ENCODE measurements at places on chromosomes 4 and X.

DNA sequence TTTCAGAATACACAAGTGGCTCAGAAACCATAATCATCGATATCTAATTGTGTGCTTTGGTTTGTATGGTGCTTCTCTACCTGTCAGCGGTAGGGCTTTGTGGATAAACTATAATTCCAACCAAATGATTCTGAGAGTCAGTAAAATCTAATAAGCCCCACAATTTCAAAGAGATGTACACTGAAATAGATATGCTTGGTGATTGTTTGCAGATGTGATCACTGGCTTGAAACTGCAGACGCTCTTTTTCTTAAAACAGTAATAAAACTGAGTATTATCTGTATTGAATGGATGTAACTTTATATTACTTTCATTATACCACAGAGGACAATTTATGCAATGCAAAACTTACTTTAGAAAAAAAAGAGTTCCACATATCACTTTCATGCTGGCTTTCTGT, 198.8 kb upstream of the ANXA10 start:
- DNase-seq: no peak

DNA sequence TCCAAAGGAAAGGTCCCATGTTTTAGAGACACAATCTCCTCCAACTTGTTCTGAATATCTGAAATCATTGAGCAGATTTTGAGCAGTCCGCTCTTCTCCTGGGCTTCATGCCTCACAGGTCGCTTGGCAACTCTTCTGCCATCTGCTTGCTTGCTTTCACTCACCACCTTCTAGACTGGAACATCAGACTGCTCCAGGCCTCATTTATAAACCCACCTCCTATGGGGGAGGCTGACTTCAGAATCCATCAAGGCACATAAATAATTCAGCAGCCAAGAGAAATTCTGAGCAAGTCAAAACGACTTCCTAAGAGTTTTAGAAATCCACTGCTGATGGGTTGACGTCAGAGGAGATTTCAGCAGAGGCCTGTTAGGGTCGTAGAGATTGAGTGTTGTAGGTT, 64.1 kb downstream of the FAM184B start:
- DNase-seq: no peak

DNA sequence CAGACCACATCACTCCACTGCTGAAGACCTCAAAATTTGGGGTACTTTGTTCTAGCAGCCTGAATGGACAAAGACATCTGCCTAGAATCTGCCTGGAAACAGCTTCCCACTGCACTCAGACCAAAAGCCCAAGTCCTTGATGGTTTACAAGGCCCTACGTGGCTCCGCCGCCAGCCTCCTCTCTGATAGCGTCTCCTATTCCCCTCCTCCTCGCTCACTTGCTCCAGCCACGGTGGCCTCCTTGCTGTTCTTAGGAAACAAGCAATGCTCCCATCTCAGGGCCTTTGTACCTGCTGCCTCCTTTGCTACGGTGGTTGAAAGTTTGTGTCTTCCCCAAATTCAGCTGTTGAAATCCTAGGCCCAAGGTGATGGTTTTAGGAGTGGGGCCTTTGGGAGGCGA, 34.7 kb upstream of the SORCS2 start:
- DNase-seq: peak; percentile 46

DNA sequence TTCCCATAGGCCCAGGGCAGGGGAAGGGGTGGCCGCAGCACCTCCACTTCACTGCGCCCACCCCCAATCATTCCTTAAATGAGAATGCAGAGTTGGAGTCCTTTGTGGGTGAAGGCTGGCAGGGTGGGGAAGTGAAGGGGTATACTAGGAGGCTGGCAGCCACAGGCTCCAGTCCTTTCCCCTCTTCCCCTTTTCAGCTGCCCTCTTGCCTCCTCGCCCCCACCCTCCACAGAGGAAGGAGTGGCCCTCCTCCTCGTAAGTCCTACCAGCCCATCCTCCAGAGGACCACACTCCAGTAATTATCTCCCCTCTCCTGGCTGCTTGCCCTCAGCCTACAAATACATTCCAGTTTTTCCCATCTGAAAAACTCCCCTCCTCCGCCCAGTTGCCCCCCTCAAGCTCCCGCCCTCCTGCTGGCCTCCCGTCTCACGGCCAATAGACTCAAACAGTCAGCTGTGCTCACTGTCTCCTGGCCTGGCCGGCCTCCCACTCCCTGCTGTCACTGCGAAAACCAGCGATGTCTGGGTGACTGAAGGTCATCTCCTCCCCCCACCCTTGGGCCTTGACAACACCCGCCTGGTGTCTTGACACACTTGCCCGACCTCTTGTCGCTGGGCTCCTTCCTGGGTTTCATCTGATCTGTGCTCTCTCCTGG, 38.8 kb downstream of the EFNB1 start:
- DNase-seq: no peak

DNA sequence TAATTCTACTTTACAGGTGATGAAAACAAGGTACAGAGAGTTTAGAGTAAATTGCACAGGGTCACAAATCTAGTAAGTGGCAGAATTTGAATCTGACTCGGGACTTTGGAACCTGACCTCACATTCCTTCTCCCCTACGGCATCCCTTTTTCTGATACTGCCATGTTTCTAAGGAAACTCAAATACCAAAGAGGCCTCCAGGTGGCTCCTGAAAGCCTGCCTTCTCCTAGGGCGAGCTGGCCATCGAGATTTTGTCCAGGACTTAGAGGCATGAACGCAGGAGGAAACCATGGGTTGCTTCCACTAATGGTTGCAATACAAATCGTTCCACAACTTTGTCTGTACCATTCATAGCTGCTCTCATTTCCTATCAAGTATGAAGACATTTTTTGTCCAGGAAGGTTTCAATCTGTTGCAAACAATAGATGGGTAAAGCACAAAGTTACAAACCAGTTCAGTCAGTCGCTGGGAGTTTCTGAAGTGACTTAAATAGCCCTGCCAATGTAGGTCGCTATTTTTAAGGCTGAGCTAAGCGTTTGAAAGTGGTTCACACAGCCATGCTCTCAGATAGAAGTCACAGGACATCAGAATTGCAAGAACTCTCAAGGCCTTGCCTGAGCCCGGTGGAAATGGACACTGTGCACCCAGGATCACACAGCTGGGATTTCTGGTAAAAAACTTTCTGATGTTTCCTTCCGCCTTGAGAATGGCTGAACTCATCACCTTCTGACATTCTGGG, 296.6 kb upstream of the PRPS2 start:
- DNase-seq: no peak

DNA sequence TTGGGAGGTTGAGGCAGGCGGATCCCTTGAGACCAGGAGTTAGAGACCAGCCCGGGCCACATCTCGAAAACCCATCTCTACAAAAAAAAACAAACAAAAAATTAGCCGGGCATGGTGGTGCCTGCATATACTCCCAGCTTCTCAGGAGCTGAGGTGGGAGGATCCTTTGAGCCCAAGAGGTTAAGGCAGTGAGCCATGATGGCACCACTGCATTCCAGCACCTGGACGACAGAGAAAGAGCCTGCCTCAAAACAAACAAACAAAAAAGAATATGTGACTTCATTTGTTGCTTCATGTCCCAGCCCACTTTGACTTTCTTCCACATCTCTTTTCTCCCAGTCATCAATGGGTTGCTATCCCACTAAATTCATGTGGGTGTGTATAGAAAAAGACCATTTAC, 79.7 kb downstream of the BCOR start:
- DNase-seq: no peak

DNA sequence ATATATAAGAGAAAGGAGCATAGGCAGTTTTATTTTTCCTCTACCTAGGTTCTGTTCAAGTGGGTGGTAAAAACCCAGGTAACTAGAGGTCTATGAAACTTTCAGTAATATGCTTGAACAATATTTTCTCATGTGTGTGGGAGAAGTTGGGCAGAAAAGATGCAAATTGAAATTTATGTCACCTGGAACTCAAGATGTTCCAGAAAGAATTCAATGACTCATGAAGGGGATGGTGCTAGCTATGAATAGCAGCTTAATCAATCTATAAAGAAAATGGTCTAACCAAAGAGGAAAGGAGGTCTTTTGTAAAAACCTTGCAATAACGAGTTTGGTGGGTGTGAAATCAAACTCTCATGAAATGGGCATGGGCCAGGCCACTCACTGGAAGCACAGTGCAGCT, 263.8 kb downstream of the INPP4B start:
- no peak for DNase-seq

GRCh38 chr4:15756361-15756861, 21.7 kb upstream of the CD38 start:
- DNase-seq: peak; percentile 87

- DNase-seq: no peak
Observed at GRCh38 chrX:153700376-153700945, 12.7 kb downstream of the SLC6A8 start.

DNA sequence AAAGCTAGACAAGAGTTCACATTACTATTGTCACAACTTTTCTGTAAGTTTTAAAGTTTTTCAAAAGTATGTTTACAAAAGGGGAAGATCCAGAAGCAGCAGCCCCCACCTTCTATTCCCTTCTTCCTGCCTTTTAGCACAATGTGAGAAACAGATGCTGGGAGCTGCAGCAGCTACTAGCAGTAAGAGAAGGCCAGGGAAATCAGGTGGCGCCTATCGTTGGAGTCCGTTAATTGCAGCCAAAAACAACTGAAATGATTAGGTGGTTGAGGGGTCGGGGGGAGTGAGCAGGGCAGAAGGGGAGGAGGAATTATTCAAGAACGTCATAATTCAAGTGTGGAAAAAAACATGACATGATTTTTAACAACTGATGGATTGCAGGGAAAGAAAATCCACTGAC, 27.4 kb downstream of the FRYL start:
- no peak for DNase-seq

- no peak for DNase-seq
Observed at GRCh38 chrX:15405846-15406245, 21.6 kb upstream of the VEGFD start.

GRCh38 chr4:75545526-75545925, 10.3 kb upstream of the ODAPH start:
- no peak for DNase-seq

DNA sequence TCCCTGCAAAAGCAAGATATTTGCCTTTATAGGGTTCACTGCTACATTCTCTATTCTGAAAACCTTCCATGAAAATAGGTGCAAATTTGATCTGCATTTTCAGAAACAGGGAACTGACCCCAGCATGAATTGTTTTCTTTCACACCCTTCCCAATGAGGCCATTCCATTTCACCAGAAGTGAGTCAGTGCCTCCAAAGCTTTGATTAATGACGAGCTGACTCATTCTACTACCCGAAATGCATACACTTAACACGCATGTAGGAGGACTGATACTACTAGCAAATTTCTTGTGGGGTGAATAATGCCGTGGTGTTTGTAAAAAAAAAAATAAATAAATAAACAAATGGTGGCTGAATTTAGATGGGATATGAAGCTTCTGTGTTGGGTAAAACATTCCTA, 146.9 kb upstream of the FGF13 start:
- DNase-seq: no peak

- no peak for DNase-seq
Observed at GRCh38 chr4:81237791-81238190, 22.8 kb upstream of the PRKG2 start.

GRCh38 chrX:153474718-153475117, 4.3 kb upstream of the HAUS7 start:
- DNase-seq: no peak

DNA sequence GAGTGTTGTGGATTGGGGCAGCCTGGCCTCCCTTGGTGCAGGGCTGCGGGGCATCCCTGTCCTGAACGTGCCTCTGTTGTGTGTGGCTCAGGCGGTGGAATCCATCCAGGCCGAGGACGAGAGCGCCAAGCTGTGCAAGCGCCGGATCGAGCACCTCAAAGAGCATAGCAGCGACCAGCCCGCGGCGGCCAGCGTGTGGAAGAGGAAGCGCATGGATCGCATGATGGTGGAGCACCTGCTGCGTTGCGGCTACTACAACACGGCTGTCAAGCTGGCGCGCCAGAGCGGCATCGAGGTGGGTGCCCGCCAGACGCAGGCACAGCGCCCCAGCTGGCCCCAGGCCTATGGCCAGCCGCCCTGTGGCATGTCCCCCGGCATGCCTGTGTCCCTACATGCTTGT, 25.6 kb downstream of the MAEA start:
- no peak for DNase-seq

GRCh38 chrX:47200385-47201150, 6.9 kb downstream of the UBA1 start:
- no peak for DNase-seq

DNA sequence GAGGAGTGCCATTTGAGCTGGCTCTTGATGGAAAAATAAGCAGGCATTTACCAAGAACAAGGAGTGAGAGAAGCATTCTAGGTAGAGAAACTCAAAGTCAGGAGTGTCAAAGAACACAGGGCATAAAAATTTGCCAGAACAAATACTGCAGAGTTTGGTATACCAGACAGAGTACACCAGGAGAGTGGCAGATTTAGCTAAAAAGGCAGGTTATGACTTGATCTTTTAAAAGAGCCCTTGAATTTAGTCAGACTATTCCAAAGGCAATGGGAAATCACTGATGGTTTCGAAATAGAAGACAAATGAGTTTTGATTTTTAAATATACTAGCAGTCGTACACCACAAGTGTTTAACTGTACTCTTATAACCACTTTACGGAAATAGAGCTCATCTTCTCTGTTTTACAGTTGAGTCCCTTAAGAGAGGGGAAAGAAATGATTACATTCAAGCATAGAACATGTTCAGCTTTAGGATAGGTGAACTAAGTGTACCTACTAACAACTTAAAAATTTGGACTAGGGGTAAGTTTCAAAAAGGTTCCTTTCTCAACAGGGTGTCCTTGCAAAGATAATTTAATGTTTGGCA, 10.2 kb downstream of the UBE2D3 start:
- DNase-seq: no peak

DNA sequence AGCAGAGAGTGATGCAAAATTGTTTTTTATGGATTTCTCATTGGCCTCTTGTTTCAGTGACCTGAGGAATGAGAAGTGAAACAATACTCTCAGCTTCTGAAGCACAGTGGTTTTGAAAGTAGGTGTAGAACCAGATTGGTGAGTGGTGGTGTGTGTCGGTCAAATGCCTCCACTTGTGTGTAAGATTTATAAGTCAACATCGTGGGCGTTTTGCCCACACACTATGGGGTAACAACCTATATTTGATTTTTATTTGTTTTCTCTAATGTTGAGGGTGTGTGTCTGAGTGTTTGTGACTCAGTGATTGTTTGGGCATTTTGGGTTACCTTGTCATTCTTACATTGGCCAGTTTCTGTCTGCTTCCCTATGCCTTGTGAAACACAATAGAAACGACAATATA, 23.3 kb downstream of the ADGRL3 start:
- DNase-seq: no peak

- no peak for DNase-seq
Observed at GRCh38 chr4:25953740-25954139, 39.7 kb downstream of the SMIM20 start.

DNA sequence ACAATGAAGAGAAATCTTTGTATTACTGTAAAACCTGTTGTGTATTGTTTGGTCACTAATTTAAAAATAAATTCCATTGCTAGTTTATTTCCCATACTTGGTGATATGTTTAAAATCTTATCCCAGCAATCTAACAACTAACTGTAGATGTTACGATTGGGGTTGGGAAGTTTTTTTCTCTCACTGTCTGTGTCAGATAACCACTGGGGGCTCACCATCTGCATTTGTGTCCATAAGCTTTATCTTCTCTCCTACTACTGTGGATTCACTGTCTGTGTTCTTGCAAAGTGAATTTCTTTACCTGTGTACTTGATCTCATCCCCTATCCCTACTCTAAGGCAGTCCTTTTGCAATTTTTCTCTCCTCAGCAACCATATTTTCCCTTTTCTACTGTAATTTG, 81.3 kb downstream of the STIM2 start:
- DNase-seq: no peak

GRCh38 chr4:94673961-94674360, 83.8 kb upstream of the BMPR1B start:
- DNase-seq: no peak

- no peak for DNase-seq
Observed at GRCh38 chr4:11691236-11691635, 262.5 kb upstream of the HS3ST1 start.

Data from natural killer cell treated with Interleukin-12 subunit alpha and Interleukin-12 subunit beta and Interleukin-15 and Interleukin-18, amount 100 ng/mL, for 72 hours (primary cell).